ENCODE measurements at places on chromosomes 13 and 19.

- DNase-seq: no peak
These were observed 16.3 kb upstream of the TSPAN16 start for GRCh38 chr19:11279505-11280236.

GRCh38 chr19:46639358-46640182, 3.6 kb upstream of the GNG8 start:
- DNase-seq: peak; percentile 92

- no peak for DNase-seq
These were observed 825 bp upstream of the CARM1 start for GRCh38 chr19:10870501-10870954.

GRCh38 chr13:28679628-28680027, 20.7 kb downstream of the POMP start:
- no peak for DNase-seq

All from left hindlimb (tissue), 1 donor.